ENCODE measurements at places on chromosomes 1 and 21.

DNA sequence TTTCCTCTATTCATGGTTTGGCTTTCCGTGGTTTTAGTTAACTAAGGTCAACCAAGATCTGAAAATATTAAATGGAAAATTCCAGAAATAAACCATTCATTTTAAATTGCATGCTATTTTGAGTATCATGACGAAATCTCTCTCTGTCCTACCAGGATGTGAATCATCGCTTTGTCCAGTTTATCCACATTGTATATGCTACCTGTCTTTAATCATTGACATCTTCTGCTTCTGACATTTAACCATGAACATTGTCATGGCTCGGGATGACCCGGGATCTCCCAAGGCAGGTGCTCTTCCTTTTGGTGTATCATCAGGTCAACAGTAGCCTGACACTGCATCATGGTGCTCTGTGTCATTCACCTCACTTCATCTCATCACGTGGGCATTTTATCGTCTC is 125.5 kb upstream of the HNRNPU start:
- DNase-seq, result peak; percentile 77

GRCh38 chr1:151144474-151145303 is 1.7 kb downstream of the SEMA6C start:
- DNase-seq, result no peak

GRCh38 chr1:172002725-172003345 is 161.5 kb downstream of the DNM3 start:
- DNase-seq, result peak; percentile 70

GRCh38 chr1:176241385-176242015 is 34.4 kb upstream of the COP1 start:
- peak; percentile 93 for DNase-seq

DNA sequence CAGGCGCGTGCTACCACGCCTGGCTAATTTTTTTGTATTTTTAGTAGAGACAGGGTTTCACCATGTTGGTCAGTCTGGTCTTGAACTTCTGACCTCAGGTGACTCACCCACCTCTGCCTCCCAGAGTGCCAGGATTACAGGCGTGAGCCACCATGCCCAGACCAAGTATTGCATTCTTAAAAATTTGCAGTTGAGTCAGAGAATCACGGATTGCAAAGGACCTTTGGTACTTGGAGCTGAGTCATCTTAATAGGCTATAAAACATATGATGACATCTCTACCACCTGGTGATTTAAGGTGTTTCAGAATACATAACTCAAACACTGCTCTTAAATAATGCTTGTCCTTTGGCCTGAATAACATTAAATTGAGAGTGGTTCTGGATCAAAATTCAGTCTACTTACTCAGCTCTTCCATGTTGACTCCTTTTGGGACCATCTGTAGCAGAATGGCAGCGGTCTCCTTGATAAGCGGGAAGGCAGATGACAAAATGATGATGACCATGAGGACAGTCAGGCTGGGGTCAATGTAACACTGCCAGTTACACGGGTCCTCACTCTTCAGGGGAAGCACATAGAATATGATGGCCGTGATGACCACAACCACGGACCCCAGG is 10.4 kb downstream of the SLC30A10 start:
- peak; percentile 94 for DNase-seq

- peak; percentile 45 for DNase-seq
These were observed 22.0 kb upstream of the KCNC4 start for GRCh38 chr1:110188035-110188618.

GRCh38 chr1:186518822-186519381 is 58.0 kb upstream of the PDC start:
- DNase-seq, result no peak

- DNase-seq, result no peak
These were observed 90.7 kb upstream of the VAMP3 start for GRCh38 chr1:7680207-7680954.

- peak; percentile 86 for DNase-seq
These were observed at the start of gene S100A10 for GRCh38 chr1:151993734-151994496. Gene S100A10, minus strand, starts transcription at chr1:151993859. Its CDS starts 7,629 bp downstream, at chr1:151986230.

GRCh38 chr21:29230551-29231261 is 68.0 kb upstream of the BACH1 start:
- DNase-seq, result no peak

DNA sequence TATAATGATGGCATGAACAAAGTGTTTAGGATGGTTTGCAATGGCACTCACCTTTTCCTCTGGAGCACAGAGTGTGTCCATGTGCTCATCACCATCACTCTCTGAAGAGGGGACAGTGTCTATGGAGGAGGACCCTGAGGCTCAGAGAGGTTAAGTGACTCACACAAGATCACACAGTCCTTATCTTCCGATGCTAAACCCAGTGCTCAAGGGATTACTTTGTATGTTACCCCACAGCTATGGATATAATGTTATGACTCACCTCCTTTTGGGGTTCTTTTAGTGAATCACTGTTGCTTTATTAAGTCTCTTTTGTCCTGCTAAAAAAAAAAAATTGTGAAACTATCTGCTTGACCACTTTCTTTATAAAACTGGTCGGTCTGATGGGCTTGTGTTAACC is 67.6 kb downstream of the TENT5C start:
- peak; percentile 59 for DNase-seq

DNA sequence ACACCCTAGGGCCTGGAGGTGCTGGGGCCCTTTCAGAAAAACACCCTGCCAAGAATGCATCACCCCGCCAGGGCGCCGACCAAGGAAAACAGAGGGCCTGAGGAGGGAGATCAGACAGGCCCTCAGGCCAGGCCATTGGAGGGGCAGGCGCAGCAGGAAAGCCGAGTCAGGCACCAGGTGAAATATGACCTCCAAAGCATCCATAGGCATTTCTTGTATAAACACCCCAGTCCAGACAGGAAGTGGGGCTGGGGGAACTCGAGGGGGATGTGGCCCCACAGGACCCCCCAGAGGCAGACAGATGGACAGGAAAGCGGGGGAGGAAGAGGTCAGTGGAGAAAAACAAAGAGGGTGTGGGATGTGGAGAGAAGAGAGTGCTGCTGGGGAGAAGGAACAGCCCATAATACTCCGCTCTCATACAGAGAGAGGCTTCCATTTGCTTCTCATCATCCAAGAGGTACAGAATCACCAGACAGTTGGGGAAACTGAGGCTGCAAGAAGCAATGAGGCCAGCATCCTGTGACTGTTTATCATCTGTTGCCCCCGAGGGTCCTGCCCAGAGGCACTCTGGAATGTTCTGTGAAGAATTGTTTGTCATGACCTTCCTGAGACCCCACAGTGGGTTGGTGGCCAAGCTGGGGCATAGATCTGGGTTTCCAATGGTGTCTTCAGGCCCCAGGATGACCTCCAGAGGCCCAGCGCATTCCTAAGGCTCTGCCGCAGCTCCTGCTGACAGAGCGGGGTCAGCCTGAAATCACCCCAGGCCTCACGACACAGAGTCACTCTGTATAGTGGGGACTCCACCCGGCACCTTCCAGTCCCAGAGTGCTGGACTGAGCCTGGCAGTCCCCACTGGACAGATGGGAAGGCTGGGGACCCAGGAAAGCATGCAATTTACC is 18.0 kb downstream of the TRIM62 start:
- DNase-seq, result no peak

GRCh38 chr1:193070942-193071341 is 11.5 kb downstream of the RO60 start:
- DNase-seq, result no peak

DNA sequence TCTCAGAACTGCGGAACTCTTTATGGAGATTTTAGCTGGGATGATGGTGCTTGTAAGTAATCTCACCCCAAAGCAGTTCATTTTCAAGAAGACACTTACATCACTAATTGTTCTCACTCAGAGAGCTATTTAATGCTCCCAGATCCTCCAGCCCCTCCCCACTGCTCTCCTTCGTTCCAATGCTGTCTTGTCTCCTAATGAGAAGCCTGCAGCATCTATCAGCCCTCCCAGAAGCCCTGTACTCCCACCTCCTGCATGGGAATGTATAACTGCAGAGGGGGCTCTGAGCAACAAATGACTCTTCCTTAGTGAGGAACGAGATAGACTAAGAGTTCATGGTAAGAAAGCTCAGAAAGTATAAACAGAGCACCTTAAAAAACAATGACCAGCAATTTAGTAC is 377.4 kb upstream of the RUNX1 start:
- no peak for DNase-seq

DNA sequence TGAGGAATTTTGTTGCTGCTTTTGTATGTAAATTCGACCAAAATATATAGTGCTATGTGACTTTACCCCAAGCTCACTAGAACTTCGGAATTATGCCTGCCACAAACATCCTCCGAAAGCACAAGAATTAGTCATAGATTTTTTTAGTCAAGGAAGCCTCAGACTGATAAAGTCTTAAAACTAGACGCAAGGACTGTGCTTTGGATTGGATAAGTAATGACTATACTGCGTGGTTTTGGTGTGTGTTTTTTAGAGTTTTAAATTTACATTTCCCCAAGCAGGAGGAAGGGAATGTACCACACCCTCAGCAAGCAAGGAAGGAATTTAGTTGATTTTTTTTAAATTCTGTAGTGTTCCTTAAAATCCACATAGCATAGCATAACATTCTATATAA is 10.3 kb downstream of the WLS start:
- peak; percentile 22 for DNase-seq

- DNase-seq, result no peak
These were observed 307.0 kb downstream of the ST6GALNAC3 start for GRCh38 chr1:76381450-76382097.

DNA sequence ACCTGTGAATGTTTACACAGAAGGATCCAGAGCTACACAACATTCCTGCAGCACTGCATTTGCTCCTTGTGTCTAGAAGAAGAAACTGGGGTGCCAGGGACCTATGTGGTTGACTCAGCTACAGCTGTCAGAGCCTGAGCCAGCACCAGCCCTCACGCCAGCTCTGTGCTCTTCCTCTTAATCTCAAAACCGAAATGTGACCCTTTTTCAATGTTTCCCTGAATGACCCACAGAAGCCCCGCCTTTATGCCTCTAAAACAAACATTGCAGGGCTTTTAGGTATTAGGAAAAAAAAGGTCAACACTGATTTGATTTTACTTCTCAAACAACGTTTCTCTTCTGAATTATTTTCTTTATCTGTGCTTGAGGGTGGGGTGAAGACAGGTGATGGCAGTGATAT is 260.5 kb downstream of the DYRK1A start:
- no peak for DNase-seq

- DNase-seq, result no peak
These were observed 1.4 kb upstream of the OR2L3 start for GRCh38 chr1:248045209-248045608.

GRCh38 chr1:46543382-46543760 is 8.1 kb downstream of the KNCN start:
- DNase-seq, result no peak

DNA sequence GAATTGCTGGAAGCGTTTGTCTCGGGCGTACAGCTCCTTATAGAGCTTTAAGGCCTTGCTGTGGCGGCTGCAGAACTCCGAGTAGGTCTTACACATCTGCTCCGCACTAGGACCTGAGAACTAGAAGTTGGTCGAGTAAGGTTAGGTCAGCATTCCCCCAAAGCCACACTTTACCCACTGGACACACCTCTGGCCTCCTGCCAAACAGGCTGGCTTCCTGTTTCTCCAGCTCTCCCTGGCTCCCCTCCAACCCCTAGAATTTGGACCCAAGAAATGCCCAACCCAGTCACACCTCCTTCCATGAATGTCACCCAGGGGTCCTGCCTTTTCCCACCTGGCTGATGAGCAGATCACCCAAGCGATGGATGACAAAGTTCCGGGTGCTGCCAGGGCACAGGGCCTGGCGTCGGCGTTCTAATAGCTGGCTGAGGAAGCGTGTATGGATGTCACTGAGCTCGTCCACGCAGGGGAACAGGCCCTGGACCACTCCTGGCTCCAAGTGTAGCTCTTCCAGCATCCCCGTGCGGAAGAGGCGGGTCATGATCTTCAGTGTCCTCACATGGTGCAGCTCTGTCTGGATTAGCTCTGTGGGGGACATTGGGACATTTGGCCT is 15.6 kb downstream of the ARHGEF2 start:
- DNase-seq, result peak; percentile 92

DNA sequence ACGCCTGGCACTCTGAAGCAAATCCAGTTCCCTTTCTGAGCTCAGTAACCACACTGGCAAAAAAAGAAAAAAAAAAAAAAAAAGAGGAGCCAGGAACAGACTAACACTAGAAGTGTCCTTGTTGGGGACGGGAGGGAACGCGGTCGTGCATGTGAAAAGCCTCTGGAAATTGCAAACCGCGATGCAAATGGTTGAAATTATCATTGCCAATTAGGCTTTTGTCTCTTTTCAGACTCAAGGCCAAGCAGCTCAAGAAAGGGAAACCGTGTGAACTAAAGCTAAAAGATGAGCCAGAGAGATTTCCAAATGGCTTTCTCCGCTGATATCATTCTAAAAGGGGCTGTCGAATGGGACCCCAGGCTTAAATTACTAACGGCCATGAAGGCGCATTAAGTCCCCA is 13.5 kb downstream of the TRABD2B start:
- DNase-seq, result no peak

DNA sequence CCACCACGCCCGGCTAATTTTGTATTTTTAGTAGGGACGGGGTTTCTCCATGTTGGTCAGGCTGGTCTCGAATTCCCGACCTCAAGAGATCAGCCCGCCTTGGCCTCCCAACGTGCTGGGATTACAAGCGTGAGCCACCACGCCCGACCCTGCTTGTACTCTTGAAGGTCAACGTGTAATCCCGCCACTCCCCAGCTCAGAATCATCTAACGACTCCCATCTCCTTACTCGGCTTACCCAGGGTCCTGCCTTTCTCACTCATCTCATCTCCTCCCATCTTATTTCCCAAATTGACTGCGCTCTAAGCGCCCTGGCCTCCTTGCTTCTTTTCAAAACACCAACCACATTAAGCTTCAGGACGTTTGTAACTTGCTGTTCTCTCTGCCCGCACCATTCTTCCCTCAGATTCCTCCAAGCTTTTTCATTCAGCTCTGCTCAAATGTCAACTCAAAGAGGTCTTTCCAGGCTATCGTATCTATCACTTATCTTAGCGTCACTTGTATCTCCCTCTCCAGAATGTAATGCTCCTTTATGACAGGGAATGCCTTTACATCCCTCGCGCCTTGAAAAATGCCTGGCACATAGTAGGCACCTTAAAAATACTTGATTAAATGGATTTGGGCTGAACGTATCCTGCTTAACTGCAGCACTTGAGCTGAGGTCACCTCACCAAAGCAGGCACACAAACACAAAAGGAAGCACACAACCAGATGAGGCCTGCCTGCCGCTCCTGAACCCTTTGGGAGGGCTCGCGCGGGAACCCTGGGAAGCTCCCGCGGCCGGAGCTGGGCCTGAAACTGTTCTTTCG is 1.4 kb upstream of the USP1 start:
- no peak for DNase-seq
